ENCODE measurements at places on chromosomes 13 and 19.

GRCh38 chr13:35659796-35660195, 183.3 kb upstream of the MAB21L1 start:
- no peak for DNase-seq

DNA sequence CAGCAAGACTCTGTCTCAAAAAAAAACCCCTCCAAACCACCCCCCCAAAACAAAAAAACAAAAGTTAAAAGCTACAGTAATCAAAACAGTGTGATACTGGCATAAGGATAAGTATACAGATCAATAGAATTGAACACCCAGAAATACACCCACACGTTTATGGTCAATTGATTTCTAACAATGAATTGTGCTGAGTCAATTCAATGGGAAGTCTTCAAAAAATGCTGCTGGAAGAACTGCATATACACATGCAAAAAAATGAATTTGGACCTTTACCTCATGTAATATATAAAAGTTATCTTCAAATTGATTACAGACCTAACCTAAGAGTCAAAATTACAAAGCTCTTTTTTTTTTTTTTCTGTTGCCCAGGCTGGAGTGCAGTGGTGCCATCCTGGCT, 19.8 kb upstream of the NAPA start:
- no peak for DNase-seq

GRCh38 chr13:25241007-25241406, 46.3 kb downstream of the MTMR6 start:
- DNase-seq = no peak

DNA sequence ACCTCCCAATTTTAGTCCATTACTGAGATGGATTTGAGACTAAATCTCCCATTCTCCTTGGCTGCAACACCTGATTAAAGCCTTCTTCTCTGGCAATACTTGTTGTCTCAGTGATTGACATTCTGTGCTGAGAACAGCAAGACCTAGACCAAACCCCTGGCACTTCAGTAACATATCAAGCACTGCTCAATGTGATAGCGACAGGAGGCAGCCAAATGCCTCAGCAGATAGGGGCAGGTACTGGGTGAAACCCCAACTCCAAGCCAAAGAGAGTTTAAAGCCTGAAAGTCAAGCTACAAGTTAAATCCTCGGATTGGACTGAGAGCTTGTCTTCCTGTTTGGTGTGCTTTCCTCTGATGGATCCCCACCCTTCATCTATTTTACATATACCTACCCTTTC, 52.7 kb downstream of the STARD13 start:
- no peak for DNase-seq

- no peak for DNase-seq
These were observed 17.5 kb downstream of the MAU2 start for GRCh38 chr19:19338082-19338481.

DNA sequence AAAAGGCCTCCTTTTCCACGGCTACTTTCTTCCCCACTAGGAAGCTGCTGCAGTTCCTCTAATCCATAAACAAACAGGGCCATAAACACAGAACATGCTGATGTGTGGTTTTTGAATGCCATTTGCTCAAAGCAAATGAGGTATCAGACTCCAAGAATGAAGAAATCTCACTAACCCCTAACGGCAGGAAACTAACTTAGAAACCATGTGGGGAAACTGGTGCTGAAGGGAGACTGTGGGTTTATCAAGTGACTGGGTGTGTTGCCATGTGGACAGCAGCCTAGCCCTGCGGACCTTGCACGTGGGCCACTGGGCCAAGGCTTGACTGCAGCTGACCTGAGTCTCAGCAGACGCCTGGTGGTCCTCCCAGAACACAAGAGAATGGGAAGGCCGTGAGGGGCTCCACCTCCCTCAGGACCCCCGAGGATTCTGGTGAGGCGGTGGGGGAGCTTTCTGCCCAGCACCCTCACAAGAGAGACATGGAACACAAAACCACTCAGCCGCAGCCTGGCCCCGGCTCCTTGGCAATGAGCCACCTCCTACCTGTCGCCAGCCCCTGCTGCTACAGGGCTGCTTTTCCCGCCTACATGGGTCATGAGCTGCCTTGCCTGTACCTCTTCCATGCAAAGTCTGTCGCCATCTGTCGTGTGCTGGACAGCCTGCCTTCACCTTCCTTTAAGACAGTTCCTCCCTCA, 10.6 kb downstream of the SLC15A1 start:
- no peak for DNase-seq

DNA sequence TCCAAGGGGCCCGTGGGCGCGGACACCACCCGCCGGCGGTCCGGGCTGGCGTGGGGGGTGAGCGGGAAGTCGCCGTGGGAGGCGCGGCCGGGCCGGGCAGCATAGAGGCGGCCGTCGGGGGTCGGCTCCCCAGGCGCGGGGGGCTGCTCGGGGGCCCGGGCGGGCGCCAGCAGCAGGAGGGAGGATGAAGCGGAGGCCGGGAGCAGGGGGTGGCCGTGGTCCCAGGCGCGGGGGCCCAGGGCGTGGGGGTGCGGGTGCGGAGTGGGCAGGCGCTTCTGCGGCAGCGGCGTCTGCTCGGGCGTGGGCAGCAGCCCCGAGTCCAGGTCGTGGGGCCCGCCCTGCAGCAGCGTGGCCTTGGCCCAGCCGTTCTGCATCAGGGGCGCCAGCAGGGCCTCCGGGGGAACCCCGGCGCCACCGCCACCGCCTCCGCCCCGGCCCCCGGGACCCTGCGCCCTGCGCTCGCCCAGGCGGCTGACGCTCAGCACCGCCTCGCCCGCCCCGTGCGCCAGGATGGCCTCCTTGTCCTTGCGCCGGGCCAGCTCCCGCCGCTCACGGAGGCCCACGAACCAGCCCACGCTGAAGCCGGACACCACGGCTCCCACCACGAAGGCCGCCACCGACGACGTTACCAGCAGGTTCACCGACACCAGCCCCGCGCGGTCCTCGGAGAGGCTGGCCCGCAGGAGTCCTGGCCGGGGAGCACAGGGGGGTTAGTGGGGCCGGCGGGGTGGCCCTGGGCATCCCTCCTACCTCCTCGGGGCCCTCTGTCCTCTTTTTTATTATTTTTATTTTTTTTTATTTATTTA, 4.2 kb upstream of the LRG1 start:
- no peak for DNase-seq

- DNase-seq = no peak
These were observed 18.0 kb downstream of the VAV1 start for GRCh38 chr19:6790194-6791128.

GRCh38 chr19:47049307-47049700, 880 bp upstream of the TMEM160 start:
- DNase-seq = no peak

DNA sequence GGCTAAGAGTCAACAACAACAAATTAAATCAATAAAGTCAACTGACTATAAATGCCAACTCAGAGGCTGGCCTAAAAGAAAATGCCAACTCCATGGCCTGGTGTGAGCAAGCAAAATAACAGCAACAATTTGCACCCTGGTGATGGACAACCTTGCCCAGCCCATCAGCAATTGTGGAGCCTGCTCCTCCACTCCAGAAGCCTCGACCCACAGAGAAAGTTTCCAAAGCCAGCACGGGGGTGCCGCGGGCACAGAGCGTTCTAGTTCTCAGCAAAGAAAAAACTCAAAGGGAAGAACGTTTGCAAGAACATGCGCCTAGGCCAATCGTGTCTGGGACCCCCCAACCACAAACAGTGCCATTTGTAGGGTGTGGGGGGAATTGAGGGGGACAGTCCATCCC, 11.3 kb downstream of the EPS15L1 start:
- no peak for DNase-seq

GRCh38 chr19:1045247-1045603, 5.3 kb downstream of the ABCA7 start:
- no peak for DNase-seq

DNA sequence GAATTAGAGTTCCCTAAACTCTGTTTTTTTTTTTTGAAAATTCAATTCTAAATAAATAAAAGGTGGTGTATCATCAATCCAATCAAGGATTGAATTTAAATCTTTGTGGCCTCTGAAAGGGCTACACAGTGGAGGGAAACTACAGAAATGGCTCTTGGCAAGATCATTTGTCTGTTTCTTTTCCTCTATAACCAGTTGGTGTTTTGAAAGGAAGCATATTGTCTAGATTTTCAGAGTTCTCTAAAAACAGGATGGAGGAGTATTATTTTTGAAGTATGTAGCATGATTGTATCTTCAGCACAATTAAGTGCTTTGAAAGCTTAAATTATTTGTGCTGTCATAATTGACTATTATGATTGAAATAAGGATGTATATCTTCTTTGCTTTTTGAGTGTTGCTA, 29.8 kb downstream of the WASF3 start:
- DNase-seq = no peak

DNA sequence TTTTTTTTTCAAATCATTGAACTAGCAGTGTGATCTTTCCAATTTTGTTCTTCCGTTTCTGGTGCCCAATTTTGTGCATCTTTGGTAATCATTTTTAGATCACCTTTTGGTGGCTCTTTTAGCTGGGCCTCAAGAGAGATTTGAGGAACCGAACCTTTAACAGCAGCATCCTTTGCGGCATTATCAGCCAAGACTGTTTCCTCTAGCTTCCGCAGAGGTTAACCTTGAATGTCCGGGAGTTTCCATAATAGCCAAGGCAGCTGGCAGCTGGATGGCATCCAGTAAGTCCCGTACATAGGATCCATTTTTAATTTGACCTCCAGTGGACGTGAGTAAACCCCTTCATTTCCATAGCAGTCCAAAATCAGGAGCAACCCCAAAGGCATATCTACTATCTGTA, 9.6 kb downstream of the IRGC start:
- no peak for DNase-seq

DNA sequence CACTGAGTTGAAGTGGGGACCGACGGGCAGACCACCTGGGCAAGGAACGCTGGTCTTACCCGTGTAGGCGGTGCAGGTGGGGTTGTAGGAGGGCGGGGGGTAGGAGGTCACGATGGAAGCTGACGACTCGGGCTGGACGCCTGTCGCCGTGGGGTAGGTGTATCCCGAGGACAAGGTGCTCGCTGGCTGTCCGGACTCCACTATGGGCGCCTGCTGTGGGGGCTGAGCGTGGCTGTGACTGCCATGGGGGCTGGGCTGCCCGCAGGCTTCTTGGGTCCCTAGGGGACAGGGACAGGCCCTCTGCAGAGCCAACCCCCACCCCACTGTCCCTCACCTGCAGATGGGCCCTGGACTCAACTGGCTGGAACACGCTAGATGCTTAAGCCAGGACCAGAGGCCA, 37.2 kb downstream of the ZFR2 start:
- DNase-seq = no peak

DNA sequence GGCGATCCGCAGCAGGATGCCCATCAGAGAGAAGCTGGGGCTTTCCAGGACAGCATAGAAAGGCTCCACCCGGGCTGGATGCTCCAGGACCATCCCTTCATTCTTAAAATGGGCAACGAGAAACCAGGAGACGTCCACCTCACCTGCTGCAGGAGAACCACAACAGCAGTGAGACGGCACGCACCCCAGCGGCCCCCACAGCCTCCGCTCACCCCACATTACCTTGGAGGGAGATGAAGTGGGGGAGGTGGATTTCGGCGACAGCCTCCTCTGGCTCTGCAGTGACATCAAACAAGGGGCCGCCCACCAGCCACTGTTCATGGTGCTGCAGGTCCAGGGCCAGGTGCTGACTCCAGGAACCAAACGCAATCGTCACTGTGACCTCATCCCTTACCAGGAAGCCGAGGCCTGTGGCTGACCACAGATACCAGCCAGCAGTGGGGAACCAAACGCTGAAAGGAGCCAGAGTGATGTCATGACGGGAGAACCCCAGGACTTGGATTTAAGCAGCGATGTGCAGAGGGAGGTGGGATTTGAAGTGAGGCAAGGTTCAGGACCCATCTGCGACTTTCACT, 25.1 kb downstream of the CARD8 start:
- DNase-seq = no peak

GRCh38 chr19:40762754-40763470, 11.9 kb downstream of the SNRPA start:
- DNase-seq = no peak

- no peak for DNase-seq
These were observed 48.2 kb downstream of the STK24 start for GRCh38 chr13:98528663-98529064.

GRCh38 chr19:49746206-49746958, 16.7 kb downstream of the TSKS start:
- no peak for DNase-seq

DNA sequence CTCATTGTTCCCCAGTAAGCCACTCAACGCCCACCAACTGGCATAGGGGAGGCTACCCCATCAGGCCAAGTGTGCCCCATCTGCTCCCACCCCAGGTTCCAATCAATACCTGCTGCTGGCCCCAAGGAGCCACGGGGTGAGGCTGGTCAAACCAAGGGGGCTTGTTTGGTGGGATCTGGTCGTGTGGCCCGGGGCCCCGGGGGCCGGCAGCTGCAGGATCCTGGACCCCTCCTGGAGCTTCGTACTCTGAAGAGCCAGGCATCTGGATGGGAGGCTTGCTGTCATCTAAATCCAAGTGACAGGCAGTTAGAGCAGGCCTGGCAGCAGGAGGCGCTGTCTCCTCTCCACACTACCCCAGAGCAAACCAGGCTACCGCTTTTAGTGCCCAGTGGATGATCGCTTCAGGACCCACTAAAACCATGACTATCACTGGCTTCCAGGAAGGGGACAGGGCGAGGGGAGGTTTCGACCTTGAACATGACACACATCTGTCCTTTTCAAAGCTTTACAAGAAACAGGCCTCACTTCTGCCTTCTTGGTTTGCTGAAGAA, 14.2 kb downstream of the CHERP start:
- DNase-seq = no peak

- DNase-seq = no peak
These were observed 19.7 kb downstream of the CLPTM1 start for GRCh38 chr19:44974857-44975256.

DNA sequence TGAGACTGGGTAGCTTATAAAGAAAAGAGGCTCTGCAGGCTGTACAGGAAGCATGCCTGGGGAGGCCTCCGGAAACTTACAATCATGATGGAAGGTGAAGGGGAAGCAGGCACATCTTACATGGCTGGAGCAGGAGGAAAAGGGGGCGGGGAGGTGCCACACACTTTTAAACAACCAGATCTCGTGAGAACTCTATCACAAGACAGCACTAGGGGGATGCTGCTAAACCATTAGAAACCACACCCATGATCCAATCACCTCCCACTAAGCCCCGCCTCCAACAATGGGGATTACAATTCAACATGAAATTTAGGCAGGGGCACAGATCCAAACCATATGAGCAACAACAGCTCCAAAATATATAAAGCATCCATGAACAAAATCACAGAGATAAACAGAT, 46.5 kb upstream of the GTF2F2 start:
- no peak for DNase-seq

DNA sequence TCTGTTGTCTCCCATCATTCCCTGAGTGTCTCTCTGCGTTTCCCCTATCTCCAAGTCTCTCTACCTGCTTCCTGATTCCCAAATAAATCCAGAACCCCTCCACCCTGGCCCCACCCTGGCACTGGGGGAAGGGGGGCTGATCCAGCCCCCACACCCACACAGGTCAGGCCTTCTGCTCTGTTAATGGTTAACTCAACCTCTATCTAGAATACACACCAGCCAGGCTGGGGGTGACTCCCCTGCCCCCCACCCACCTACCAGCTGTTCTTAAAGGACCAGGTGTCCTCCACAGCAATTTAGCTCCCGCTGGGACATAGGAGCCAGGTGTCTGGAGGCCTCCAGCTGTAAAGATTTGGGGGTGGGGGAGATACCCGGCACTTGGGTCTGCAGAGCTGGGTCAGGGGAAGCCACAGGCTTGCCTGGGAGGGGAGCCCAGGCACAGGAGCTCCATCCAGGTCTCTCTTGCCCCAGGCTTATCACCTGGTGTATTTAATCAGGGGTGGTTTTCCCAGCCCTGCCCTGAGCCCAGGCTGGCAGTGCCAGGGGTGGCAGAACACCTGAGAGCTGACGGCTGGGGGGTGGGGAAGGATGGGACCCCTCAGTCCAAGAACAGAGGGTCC, 3.9 kb downstream of the IRF2BP1 start:
- DNase-seq = no peak
